Upper lobe of right lung (tissue), 1 donor: ENCODE measurements at places on chromosomes 13 and 19. TPM values are rescaled to one million over a fixed set of nuclear protein-coding genes. Genes with fewer than 3 reads are reported as not detected.

DNA sequence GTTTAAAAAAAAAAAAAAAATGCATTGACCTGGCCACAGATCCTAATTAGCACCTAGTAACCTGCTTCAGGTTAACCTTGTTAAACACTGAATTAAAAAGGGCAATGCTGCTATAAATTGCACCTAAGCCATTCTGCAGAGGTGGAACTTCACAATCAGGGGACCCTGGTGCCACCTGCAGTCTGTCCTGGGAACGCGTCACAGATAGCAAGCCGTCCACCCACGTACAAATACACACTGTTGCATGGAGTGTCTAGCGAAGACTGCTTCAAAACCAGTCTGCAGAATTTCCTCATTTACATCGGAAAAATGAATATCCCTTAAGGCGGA is 169.3 kb downstream of the COL4A1 start:
- peak overlapping the region; percentile 67 for H3K27ac ChIP-seq
- no peak for DNase-seq
- no peaks in the 10 kb centered on the region for H3K36me3 ChIP-seq
- H3K27me3 ChIP-seq = no peaks in the 10 kb centered on the region
- H3K4me1 ChIP-seq = no peaks in the 10 kb centered on the region

DNA sequence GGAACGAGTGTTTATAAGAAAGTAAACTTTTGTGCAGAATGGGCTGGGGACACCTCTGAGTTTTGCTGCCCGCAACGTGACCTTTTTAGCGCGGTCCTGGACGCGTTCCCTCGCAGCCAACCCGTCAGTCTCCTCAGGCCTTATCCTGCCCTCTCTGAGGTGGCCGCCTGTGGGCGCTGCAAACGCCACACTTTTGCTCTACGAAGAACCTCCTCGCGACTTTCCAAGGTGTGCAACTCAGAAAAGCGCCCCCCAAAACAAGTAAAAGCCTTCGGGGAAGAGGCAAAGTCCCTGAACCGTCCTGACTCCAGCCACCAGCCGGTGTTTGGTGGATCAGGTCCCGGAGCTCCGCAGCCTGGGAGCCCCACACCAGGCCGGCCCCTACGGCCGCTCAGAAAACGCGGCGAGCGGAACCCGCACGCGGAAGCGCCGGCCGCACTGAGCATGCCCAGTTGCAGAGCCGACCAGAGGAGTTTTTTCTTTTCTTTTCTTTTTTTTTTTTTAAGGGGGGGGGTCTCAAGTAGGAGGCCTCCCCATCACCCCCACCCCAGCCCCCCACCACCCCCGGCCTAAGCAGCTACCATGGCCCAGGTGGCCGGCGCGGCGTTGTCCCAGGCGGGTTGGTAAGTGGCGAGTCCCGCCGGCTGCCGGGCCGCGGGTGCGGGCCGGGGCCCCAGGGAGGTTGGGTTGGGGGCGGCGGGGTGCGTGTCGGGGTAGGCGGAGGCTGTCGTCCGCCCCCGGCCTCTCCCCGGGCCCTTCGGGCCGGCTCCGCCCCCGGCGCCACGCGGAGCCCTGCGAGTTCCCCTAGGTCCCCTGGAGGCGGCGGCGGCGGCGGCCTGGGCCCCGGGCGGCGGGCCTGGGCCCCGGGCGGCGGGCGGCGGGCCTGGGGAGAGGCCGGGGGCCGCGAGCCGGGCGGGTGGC is at the start of gene TDRD3:
TSS of gene TDRD3 (plus strand) at position 438 of the 921 bp plus-strand sequence. CDS start at position 583, 145 bp downstream.
- H3K4me1 ChIP-seq = peaks cover 11% of the 10 kb centered on the region
- H3K27ac ChIP-seq = peak within 1 kb of the TSS; percentile 95
- peak within 1 kb of the TSS; percentile 73 for H3K4me3 ChIP-seq
- no peaks in the 10 kb centered on the region for H3K36me3 ChIP-seq
- H3K27me3 ChIP-seq = no peaks in the 10 kb centered on the region

DNA sequence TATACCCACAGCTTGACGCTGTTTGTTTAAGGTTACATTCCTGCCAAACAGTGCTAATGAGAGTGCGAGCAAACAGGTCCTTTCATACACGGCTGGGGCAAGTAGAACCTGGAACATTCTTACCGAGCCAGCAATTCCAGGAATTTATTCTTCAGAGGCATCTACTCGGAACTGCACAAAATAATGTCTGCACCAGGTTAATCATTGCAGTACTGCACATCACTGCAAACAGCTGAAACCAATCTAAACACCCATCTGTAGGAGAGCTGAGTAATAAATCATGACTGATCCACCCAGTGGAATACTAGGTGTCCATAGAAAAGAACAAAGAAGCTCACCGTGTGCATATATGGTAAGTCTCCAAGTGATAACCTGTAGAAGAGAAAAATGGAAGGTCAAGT is 1.2 kb upstream of the ZNF579 start:
- no peaks in the 10 kb centered on the region for H3K36me3 ChIP-seq
- H3K27ac ChIP-seq = peak overlapping the region; percentile 88
- peaks cover 24% of the 10 kb centered on the region for H3K4me1 ChIP-seq
- DNase-seq = no peak

DNA sequence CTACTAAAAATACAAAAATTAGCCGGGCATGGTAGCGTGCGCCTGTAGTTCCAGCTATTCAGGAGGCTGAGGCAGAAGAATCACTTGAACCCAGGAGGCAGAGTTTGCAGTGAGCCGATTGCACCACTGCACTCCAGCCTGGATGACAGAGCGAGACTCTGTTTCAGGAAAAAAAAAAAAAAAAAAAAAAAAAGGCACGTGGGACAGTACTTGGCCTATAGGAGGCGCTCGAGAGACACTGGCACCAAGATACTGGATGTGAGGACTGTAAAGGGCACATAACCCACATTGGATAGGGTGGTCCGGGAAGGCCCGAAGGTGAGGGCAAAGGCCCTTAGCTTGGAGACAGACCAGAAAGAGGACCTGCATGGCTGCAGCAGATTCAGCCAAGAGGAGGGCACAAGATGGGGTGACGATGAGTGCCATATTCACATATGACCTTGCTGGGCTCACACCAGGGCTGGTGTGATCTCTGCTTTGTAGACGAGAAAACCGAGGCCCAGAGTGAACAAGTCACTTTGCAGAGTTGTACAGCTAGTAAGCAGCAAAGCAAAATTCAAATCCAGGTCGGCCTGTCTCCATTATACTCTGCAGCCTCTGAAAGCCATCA is 89.4 kb downstream of the DPF1 start:
- DNase-seq = no peak
- no peaks in the 10 kb centered on the region for H3K27me3 ChIP-seq
- no peak overlapping the region for H3K4me3 ChIP-seq

The CCDC97 gene
- 31.9 TPM for total RNA-seq

DNA sequence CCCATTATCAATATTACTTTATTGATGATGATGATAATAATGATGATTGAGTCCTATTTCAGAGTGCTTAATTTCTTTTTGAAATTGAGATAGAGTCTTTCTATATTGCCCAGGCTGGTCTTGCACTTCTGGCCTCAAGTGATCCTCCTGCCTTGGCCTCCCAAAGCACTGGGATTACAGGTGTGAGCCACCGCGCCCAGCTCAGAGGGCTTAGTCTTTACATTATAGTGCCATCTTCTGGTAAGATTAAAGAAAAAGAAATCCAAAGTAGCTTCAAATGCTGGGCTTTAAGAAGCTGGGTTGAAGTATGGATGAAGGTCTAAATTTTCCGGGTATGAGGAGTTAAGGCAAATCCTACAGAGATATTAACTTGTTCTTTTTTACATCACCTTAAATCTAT is 3.4 kb upstream of the ZNF333 start:
- H3K27ac ChIP-seq = no peak overlapping the region
- no peak overlapping the region for H3K4me3 ChIP-seq
- H3K4me1 ChIP-seq = peaks cover 3% of the 10 kb centered on the region
- no peak for DNase-seq
- H3K36me3 ChIP-seq = no peaks in the 10 kb centered on the region
- peaks cover 3% of the 10 kb centered on the region for H3K27me3 ChIP-seq

- H3K27ac ChIP-seq = peak overlapping the region; percentile 36
- no peaks in the 10 kb centered on the region for H3K36me3 ChIP-seq
- DNase-seq = peak; percentile 63
- H3K4me3 ChIP-seq = no peak overlapping the region
Measured at GRCh38 chr13:100789481-100789880, 114.9 kb upstream of the TMTC4 start.

The PSG1 gene
- total RNA-seq = not detected

DNA sequence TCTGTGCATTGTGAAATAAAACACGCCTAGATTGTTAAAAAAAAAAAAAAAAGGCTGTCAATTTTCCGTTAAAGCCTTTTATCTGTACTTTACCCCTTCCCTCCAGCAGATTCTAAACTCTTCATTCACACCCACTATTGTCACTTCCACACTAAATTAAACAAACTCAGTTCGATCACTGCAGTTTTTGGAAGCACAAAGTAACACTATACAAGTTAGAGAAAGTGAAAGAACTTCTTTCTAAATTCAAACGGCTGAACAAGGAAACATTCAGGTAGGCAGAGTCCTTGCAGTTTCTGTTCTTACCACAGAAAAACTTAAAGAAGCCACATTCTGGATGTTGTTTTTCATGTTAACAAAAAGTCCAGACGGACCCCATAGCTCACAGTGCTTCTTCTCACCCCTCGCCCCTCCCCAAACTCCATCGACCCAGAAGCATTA is 27.5 kb upstream of the UBE2L5 start:
- no peak for DNase-seq
- H3K4me1 ChIP-seq = peaks cover 5% of the 10 kb centered on the region
- H3K27me3 ChIP-seq = no peaks in the 10 kb centered on the region
- H3K27ac ChIP-seq = peak overlapping the region; percentile 94
- H3K4me3 ChIP-seq = peak overlapping the region; percentile 59
